Thymus (tissue), 14 donors: ENCODE measurements at places on chromosomes 16 and 17.

- DNase-seq, result no peak
These were observed 85.5 kb upstream of the DOC2B start for GRCh38 chr17:266701-267667.

DNA sequence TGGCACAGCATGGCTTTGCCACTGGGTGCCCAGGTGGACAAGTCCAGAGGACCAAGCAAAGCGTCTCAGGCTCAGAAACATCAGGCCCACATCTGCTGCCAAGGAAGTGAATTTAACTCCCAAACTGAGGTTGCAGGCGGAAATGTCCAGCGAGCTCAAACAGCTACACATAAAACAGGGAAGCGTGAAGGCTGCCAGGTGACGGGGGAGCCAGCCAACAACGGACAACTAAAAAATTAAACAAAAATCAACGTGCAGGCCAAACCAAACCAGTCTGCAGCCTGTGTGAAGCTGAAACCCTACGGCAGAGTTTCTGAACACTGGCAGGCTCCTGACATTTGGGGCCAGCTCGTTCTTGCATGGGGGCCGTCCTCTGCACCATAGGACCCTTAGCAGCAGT, 2.5 kb downstream of the TK1 start:
- no peak for DNase-seq

DNA sequence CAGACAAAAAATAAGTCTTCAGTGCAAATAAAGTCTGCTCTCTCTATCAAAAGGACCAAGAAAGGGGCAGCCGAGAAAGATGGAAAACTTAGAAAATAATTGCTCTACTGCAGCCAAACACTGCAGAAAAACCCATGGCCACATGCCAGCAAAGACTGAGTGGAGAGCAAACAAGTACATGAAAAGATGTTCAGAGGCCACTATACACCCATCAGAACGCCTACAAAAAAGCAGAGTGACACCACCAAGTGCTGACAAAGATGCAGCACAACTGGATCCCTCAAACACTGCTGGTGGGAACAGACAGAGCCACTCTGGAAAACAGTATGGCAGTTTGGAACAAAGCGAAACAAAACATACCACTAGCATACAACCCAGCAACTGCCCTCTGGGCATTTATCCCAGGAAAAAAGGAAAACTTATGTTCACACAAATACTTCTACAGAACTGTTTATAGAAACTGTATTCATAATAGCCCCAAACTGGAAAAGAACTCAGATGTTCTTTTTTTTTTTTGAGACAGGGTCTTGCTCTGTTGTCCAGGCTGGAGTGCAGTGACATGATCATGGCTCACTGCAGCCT, 36.7 kb downstream of the KIAA0753 start:
- no peak for DNase-seq

- no peak for DNase-seq
These were observed 30.6 kb downstream of the CENPV start for GRCh38 chr17:16322636-16323035.

GRCh38 chr17:4301066-4301465, 37.3 kb upstream of the ANKFY1 start:
- DNase-seq, result no peak
